GM18507 (cell line): ENCODE measurements at places on chromosomes 2 and 18.

- no peak for DNase-seq
Measured at GRCh38 chr2:71646028-71646427, 192.7 kb downstream of the DYSF start.

DNA sequence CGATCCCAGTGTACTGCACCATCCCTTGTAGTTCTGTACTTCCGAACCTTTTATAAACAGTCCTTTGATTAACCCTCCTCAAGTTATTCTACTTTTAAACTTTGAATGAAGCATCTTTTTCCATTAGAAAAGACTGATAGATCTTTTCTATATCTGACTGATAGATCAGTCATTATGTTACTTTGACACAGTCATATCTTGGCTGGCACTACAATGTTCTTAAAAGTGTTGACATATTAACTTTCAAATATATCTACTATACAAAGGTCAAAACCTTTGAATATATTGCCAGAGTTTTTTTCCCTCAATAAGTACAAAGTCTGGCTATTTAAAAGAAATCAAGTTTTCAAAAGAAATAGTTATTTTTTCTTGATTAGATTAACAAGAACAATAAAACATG lies 35.4 kb upstream of the NABP1 start:
- no peak for DNase-seq

- no peak for DNase-seq
Measured at GRCh38 chr2:195477996-195478382, 179.0 kb upstream of the SLC39A10 start.

- no peak for DNase-seq
Measured at GRCh38 chr2:19127616-19128015, 230.8 kb downstream of the OSR1 start.

DNA sequence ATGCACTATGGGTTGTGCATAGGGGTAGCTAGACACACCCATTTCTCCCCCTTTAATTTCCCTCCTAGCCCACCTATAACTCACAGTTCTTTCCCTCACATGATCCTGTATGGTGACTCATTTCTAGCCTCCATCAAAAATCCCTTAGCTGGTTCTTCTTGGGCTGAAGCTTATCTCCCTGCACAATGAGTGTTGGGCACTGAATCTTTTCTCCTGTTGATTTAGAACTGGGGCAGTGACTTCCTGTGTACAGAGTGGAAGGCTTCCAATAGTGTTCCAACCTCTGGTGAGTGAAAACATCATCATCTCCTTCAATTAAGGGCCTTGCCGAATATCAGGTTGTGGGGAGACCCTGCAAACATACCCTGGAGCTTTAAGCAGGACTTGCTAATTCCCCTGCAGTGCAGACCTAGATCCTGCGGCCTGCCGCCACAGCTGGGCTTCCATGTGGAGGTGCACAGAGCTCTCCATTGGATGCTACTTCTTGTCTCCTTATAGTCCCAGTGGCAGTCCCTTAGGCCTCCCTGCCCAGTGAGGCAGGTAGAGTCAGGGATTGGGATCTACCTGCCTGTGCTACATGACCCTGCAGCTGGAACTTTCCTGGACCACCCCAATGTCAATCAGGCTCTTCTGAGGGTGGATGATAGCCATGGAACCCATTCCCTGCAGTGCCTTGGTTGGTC lies 121.8 kb downstream of the PLB1 start:
- DNase-seq = no peak

- no peak for DNase-seq
Measured at GRCh38 chr2:195026261-195026660, 630.8 kb upstream of the SLC39A10 start.

- no peak for DNase-seq
Measured at GRCh38 chr18:35441857-35442595, 55.7 kb downstream of the INO80C start.

- DNase-seq = no peak
Measured at GRCh38 chr2:109563288-109563687, 50.5 kb downstream of the SEPTIN10 start.

GRCh38 chr2:120018549-120018948 lies 5.7 kb downstream of the EPB41L5 start:
- DNase-seq = no peak

GRCh38 chr18:572091-572830 lies 7.9 kb upstream of the CETN1 start:
- DNase-seq = no peak

DNA sequence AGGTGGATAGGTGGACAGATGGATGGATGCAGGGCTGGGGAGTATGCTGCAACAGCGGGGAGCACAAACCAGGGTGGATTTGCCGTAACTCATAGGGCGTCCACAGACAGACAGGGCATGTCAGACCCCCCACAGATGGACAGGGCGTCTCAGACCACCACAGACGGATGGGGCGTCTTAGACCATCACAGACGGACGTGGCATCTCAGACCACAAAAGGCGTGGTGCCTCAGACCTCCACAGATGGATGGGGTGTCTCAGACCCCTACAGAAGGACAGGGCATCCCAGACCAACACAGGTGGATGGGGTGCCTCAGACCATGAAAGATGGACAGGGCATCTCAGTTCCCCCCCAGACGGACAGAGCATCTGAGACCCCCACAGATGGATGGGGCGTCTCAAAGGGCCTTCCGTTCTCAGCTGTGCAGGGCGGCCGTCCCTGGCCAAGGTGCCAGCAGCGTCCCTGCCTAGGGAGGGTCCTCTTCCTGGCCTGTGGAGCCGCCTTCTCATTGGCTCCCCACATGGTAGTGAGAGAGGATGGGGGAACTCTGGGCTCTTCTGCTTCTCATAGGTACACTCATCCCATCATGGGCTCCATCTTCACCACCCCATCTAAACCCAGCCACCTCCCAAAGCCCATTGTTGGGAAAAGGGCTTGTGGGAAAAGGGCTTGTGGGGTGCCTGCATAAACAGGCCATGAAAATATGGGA lies 2.1 kb downstream of the ANKMY1 start:
- DNase-seq = no peak

GRCh38 chr2:56009758-56010458 lies 86.3 kb upstream of the EFEMP1 start:
- DNase-seq = no peak

DNA sequence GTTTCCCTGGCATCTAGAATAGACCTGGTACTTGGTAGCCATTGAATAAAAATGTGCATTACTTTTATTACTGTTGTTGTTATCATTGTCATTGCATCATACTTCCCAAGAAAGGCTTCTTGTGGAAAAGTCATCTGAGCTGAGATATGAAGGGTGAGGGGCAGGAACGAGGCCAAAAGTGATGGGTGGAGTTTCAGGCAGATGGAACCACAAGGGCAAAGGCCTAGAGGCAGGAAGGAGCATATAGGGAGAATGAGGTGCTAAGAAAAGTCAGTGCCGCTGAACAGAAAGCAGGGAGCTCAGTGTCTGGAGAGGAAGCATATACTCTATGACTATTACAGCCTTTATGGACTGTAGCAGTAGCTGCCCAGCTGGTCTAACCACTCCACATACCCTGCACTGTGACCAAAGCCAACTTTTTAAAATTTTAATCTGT lies 219.3 kb downstream of the SPP2 start:
- DNase-seq = no peak

DNA sequence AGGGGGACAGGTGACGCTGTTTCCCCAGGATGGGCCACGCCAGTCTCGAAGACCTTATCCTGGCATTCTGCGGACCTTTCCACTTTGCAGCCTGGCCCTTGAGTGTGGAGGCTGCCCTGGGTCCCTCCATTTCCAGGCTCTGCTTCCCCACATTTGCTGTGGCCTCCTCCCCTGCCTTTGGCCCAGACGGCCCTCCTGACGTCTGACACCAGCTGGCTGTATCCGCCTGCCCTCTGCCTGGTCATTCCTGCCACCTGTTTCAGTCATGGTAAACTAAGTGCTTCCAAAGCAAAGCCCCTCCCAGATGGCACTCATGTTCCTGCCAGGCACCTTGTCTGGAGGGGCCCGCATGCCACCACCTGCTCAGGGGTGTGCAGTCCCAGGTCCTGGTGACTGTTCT lies 95.1 kb downstream of the ASB1 start:
- DNase-seq = no peak

GRCh38 chr2:60104514-60105505 lies 448.6 kb downstream of the BCL11A start:
- DNase-seq = no peak

GRCh38 chr18:74351354-74351753 lies 35.7 kb downstream of the C18orf63 start:
- DNase-seq = no peak

DNA sequence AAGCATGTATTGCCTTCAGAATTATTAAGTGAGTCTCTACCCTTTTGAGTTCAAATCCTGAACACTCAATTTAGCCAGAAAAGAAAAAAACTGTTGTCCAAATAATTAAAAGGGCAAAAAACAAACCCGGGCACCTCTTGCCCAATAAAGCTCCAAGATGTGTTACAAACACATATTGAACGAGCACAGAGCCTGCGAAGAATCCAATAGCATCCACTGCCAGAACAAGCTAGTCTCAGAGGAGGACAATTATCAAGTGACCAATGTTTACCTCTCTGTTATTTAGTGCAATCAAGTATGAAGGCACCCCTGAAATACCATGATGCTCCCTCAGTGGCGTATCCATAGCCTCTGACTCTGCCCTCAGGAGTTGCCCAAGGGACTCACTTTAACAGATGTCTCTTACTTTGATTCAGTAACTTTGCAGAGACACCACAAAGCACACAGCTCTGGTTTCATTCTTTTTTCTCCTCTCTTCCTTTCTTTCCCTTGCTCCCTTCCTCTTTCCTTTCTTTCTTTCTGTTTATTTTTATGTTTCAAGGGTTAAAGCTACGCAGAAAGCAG lies 93.5 kb upstream of the SPATS2L start:
- no peak for DNase-seq

DNA sequence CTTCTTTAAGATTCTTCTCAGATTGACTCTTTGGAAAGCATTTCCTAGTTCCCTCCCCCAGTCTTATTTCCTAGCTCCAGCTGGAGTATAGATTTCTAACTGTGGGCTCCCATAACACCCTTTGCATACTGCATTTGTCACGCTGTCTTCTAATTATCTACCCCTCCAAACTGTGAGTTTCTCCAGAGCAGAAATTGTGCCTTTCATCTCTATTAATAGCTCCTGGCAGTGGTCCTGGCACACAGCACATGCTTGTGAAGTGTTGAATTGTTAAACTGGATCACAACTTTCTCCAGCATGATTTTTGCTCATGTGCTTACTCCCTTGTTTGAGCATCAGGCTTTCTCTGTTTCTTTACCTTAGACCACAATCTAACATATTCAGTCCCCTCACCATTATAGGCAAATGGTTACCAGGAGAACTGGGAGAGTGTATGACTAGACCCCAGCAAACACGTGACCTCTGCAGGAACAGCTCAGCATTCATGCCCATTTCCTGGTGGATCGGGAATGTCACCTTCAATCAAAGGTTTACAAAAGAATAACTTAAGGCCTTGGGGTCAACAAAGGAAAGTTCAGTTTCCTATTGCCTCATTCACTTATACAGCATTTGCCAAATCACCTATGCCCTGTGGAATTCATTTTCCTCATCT lies 175.7 kb upstream of the TANK start:
- no peak for DNase-seq

GRCh38 chr2:62184512-62185230 lies 11.2 kb upstream of the B3GNT2 start:
- DNase-seq = no peak

DNA sequence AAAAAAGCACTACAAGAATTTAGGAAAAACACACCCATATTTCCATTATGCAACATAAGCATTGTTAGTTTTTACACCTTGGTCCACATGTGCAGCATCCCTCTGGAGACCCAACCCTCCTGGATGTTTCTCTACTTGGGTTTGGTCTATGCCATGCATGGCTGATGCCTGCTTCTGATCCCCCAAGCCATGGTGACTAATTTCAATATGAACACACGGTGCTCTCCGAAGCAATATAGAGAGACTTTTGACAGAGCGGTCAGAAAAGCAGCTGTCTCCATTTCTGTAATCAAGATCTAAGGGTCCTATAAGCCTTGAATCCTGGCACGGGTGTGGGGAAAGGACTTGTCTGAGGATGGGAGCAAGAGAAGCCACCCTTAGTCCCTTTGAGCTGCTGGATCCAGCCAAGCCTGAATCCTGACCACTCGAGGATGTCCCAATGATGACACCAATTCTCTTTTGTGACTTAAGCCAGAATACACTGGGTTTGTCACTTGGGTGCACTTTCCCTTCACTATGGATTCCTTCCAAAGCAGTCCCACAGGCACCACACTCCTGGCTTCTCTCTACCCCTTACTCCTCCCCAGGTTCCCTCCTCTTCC lies 91.5 kb downstream of the ACTR2 start:
- no peak for DNase-seq

GRCh38 chr2:56068746-56069145 lies 115.0 kb upstream of the CCDC85A start:
- no peak for DNase-seq

GRCh38 chr2:233855345-233855744 lies 1.0 kb upstream of the HJURP start:
- no peak for DNase-seq

DNA sequence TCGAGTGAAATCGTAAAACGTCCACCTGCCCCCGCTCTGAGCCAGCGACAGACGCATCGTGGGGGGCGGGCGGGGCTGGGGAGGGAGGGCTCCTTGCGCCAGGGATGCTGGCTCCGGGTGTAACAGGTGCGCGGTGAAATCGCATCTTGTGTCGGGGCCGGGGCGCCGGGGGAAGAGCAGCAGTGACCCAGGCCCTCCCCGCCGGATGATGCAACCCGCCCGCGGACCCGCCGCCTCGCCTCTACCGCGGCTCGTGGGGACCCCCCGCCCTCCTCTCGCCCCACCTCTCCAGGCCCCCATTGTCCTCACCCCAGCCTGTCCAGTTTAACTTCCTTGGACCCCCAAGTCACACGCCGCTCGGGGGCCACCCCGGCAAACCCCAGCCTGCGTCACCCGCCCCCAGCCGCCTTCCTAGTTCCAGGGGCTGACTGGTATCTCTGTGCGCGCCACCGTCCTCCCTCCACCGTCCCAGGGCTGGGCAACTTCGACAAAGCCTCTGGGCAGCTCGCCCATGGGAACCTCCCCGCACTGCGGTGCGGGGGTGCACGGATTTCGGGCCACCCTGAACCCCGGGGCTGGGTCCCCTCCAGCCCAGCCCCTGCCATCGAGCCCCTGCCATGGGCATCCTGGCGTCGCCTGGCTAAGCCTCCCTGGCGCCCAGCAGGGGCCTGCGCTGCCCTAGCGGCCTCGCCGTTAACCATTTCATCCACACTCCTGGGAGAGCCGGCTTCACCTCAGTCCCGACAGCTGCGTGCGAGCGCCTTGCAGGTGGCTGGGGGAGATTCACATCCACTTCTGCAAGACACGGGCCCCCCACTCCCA lies 799 bp upstream of the KIF1A start:
- DNase-seq = no peak

GRCh38 chr18:59725142-59725541 lies 27.9 kb upstream of the CCBE1 start:
- no peak for DNase-seq

DNA sequence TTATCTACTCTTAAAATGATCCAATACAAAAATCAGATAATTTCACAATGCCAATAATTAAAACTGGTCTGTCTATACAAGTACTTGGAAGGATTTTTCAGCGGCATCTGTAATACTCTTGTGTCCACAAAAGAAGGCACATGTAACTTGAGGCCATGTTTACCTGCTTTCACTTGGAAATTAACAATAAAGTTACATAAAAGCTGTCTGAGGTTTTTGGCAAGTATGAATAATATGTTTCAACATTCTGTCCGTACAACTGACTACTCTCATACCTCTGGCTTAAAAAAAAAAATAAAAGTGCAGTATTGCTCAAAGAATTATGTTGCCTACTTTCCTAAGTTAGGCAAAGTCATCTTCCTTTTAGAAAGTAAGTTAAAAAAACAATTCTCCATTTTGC lies 253.6 kb downstream of the NBAS start:
- no peak for DNase-seq

GRCh38 chr2:150127346-150127990 lies 360.0 kb downstream of the RND3 start:
- DNase-seq = no peak
